ENCODE measurements at places on chromosomes 12 and 14.
A peak's percentile ranks its signal among the peaks of the same experiment; 100 is the strongest.

DNA sequence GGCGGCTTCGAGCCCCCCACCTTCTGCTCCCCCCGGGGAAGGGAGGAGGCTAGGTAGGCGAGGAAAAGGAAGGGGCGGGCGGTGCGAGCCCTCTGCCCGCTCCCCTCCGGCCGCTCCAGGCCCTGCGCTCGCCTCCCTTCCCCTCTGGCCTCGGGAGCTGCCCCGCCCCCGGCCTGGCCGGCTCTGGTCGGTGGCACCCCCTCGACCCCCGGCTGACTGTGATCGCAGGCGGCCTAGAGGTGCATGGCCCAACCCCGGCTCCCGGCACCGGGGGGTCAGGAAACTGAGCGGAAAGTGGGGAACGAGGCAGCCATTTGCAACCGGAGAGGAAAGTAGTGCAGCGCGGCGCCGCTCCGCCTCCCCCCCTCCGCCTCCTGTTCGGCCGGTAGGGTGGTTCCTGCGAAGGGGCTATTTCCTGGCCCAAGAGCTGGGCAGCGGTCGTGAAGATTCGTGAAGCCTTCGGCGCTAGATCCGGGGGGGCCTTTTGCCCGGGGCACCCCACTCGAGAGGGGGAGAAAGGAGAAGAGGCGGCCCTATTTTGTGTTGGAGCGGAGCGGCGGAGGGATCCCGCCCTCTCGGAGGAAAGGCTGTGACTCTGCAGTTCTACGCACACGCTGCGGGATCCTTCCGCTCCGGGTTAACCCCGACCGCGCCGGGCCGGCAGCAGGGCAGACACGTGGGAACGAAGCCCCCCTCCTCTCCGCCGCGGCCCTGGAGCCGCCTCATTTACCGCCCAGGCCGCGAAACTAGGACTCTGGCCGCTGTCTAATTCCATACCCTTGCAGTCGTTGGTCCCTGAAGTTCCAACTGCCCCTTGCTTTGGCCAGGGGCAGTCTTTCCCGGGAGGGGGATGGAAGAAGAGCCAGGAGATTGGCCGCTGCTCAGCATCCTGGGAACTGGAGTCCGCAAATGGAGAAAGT lies at the start of gene KMT2D:
Gene KMT2D, minus strand, starts transcription at position 558 of the 920 bp plus-strand sequence. CDS start 5,470 bp downstream, outside the sequence.
- peak; percentile 94 for DNase-seq

DNA sequence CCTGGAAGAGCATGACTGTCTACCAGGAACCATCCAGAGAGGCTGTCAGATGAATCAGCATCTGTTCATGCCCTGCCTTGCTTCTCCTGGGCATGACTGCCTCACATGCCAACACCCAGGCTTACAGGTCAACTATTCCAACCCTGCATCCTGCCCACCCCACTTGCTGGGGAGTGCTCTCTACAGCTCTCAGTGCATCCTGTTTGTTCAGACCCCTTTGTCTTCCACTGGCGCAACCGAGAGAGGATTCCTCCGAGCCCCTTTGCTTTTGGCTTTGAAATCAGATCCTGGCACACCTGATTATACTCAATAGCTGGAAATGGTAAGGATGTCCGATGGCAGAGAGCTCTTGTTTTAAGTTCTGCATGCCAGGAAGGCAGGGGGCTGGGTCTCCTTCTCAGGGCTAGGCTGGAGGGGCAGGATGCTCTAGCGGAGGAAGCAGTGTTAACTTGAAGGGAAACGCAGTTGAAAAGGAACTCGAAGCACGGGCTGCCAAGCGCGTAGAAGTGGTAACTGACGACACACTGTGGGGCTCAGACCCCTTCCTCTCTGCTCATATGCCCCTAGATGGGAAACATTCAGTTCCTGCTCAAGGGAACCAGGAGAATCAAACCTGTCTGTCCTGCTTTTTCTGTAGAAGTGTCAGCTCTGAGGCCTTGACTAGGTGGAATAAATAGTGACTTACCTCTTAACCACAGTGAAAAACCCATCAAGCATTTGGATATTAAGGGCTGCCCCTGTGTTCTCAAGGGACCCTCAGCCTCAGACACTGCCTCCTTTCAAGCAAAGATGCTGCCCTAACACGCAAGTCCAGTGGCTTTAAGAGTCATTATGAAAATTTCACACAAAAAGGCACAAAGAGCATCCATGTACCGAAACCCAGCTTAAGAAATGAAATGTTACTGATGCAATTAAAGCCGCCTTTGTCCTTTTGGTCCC lies 297.5 kb downstream of the ZFP36L1 start:
- no peak for DNase-seq

DNA sequence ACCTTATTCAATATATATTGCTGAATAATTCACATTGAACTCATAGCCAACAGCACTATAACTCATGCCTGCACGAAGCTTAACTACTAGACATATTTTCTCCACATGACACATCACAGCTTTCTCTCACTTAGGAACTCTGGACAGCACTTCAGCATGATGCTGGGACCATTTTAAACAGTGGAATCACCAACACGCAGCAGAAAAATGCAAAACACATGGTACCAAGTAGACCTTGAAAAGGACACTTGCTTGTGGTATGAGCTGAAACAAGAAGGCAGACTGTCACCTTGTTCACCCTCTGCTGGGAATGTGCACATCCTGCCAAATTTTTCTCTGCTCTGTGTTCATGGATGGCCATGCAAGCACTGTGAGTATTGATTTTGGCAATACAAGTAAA lies 34.8 kb upstream of the CD9 start:
- no peak for DNase-seq

DNA sequence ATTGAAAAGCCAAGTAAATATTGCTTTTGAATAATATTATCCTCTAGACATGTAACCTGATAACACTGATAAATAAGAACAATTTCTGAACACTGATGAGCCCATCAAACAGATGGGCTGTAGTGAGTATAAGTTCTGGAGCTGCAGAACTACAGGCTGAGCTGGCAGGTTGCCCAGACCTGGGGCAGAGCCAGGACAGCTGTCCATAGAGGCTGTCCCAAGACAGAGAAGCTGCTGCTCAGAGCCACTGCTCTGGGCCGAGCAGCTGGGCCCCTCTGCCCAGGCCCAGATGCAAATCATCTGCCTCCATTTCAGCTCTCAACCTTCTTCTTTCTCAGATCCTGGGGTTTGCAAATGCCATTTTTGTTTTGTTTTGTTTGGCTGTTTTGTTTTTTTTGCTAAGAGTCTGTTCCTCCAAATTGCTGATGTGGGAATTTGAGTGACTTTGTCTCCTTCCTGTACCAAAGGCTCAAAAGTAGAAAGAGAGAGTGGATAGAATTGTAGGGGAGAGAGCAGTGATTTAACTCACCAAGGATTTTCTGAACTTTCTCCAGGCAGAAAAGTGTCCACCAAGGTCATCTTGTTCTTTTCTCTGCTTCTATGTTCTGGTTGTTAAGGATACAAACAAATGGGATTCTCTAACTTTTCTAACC lies 4.0 kb upstream of the TESPA1 start:
- no peak for DNase-seq

GRCh38 chr14:81449114-81449513 lies 49.0 kb upstream of the STON2 start:
- DNase-seq = no peak

DNA sequence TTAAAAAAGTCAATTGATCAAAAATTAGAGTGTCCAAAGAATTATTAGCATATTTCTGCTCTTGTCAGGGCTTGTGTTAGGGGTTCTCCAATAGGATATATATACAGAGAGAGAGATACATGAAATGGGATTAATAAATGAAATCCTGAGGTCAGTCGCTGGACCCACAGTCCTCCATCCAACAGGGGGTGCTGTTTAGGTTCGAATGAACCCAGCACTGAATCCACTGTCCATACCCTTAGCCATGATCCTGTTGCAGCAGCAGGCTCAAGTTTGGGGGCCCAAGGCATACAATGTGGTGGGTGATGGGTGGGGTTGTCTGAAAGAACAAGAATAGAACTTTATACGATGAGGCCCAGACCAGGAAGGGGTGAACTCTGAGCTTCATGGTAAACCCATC lies 780 bp upstream of the MYO1H start:
- no peak for DNase-seq

GRCh38 chr14:55107766-55108554 lies 21.1 kb upstream of the LGALS3 start:
- peak; percentile 76 for DNase-seq

- DNase-seq = no peak
Measured at GRCh38 chr14:105563347-105563737, 37.0 kb downstream of the TMEM121 start.

GRCh38 chr14:103230658-103231334 lies 103.2 kb upstream of the EIF5 start:
- DNase-seq = no peak

Data from ascending aorta (tissue), 2 donors.